ENCODE measurements at places on chromosomes 3 and 15. TPM values are rescaled to one million over a fixed set of nuclear protein-coding genes. Genes with fewer than 3 reads are reported as not detected.

LRRC31 gene
- total RNA-seq, result not detected

DNA sequence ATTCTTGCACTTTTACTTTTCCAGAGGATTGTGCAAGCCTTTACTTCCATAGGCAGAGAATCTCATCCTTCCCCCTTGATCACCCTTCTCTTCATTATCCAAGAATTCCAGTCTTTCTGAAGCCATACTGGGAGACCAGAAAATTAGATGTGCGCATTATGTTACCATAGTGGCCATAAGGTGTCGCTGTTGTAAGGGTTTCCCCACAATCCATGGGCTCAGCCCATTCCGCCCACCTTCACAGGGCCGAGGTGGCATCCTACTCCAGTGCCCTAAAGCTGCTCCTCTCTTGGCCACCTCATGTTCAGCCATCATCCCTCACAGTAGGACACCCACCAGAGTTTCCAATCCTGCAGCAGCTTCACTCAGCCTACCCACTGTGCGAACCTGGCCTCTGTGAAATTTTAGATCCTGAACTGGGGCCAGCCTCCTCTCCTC lies 35.0 kb downstream of the CTSH start:
- no peak for DNase-seq

- DNase-seq, result no peak
Observed at GRCh38 chr15:58457466-58457965, 25.7 kb downstream of the LIPC start.

GRCh38 chr3:71525391-71525790 lies 58.1 kb downstream of the FOXP1 start:
- no peak for DNase-seq

DNA sequence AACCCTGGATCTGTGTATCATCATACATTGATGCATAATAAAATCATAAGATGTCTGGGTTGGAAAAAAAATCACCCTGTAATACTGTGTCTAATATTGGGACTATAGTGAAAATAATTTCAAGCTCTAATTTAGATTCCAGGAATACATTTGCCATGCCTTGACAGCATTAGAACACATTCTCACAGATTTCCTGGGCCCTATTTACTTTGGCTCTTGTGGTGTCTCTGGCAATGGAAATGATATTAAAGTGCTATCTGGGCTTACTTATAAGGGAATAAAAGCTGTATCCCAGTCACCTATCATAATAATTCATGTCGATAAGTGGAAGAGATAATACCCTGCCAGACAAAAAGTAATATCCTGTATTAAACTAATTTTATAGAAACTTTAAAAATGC lies 472.0 kb downstream of the ZPLD1 start:
- DNase-seq, result no peak

GRCh38 chr3:45869638-45870037 lies 16.7 kb upstream of the CCR9 start:
- no peak for DNase-seq

DNA sequence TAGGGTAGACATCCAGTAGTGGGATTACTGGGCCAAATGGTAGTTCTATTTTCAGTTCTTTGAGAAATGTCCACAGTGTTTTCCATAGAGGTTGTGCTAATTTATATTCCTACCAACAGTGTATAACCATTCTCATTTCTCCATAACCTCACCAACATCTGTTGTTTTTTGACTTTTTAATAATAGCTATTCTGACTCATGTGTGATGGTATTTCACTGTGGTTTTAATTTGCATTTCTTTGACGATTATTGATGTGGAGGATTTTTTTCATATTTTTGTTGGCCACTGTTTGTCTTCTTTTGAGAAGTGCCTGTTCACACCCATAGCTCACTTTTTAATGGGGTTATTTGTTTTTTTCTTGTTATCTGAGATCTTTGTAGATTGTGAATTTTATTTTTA lies 125.2 kb downstream of the CFAP20DC start:
- no peak for DNase-seq

GRCh38 chr3:151227266-151227806 lies 24.3 kb upstream of the GPR171 start:
- no peak for DNase-seq

All from heart right ventricle (tissue), 16 donors.